ENCODE measurements at places on chromosomes 5 and 9.
A peak's percentile ranks its signal among the peaks of the same experiment; 100 is the strongest.

- peak; percentile 64 for DNase-seq
Measured at GRCh38 chr5:57082441-57083067, 91.3 kb upstream of the GPBP1 start.

DNA sequence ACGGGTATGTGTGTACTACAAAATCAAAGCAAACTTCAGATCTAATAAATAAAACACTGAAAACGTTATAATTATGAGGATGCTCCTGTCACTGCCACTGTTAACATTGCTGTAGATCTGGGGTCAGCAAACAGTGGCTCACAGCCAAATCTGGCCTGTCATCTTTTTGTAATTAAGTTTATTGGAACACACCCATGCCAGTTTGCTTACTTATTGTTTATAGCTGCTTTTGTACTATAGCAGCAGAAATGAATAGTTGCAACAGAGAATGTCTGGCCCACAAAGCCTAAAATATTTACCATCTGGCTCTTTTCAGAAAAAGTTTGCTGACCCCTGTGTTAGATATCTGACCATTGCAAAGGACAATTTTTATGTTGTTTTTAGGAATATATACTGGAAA, 32.1 kb downstream of the PRRC1 start:
- DNase-seq, result no peak

GRCh38 chr5:130198927-130199326, 294.7 kb downstream of the CHSY3 start:
- no peak for DNase-seq

- DNase-seq, result no peak
Measured at GRCh38 chr9:111393971-111394370, 63.9 kb upstream of the OR2K2 start.

DNA sequence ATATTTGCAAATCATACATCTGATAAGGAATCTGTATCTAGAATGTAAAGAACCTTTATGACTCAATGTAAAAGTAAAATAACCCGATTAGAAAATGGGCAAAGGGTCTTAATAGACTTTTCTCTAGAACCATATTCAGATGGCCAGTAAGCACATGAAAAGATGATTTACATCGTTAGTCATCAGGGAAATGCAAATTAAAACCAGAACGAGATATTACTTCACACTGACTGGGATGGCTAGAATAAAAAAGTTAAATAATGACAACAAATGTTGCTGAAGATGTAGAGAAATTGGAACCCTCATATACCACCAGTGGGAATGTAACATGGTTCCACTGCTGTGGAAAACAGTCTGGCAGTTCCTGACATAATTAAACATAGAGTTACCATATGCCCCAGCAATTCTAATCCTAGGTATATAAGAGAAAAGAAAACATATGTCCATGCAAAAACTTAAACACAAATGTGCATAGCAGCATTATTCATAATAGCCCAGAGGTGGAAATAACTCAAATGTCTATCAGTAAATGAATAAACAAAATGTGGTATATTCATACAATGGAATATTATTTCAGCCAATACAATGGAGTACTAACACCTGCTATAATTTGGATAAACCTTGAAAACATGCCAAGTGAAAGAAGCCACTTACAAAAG, 100.4 kb upstream of the MAMDC2 start:
- no peak for DNase-seq

Measured in kidney glomerular epithelial cell (primary cell).